ENCODE measurements at places on chromosomes 7 and 10.

DNA sequence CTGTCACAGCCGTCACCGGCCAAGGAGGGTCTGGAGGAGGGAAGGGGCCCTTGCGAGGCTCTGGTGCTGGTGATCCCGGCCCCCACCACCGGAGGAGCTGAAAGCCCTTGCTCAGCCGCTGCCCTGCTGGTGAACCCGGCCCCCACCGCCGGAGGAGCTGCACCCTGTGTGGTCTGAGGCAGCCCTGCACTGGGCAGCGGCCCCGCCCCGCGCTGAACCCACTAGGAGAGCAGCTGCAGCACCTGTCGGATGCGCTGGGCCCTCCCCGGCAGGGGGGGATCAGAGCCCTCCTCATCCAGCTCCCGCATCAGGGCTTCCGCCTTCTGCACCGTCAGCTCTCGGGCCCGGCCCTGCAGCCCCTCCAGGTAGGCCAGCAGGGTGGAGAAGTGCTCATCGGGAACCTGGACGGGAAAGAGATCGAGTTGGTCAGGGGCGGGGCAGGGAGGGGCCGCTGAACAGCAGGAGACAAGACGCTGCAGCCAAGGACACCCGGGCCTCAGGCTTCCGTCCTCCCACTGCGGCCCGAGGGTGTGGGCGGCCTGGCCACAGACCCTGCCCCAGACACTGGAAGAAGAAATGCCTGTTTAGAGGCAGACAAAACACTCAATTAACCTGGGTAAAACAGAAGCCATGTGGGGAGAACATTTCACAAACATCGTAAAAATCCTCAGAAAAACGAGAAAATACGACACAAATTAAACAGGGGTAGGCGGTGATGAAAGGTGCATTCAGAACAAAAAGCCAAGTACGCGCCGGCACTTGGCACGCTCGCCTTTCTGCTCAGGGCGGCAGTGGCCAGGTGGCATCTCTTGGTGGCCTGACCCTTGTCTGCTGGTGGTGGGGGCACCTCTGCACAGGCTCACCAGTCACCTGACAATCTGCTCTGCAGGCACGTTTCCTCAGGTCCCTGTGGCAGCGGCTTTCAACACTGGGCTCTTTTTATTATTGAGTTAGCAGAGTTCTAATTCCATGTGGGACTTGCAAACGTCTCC is 14.7 kb downstream of the CYP2W1 start:
- DNase-seq: no peak

- no peak for DNase-seq
Observed at GRCh38 chr7:155491812-155492211, 33.9 kb downstream of the EN2 start.

GRCh38 chr10:49609006-49609282 is 1.2 kb upstream of the SLC18A3 start:
- DNase-seq: no peak

- DNase-seq: no peak
Observed at GRCh38 chr10:58384095-58384494, 1.1 kb upstream of the TFAM start.

DNA sequence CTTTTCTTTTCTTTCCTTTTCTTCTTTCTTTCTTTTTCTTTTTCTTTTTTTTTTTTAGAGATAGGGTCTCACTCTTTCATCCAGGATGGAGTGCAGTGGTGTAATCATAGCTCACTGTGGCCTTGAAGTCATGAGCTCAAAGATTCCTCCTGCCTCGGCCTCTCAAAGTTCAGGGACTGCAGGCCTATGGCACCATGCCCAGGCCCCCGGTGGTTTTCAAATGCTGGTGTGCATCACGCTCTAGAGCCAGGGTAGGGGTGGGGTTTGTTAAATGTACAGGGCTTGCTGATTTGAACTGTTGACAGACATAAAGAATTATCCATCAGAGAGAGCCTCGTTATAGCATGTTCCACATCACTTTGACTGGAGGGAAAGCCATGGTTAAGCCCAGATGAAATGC is 5.8 kb downstream of the MINDY4 start:
- no peak for DNase-seq

Data from stimulated activated CD4-positive, alpha-beta T cell treated with anti-CD3 and anti-CD28 coated beads, Interleukin-15, amount 100 ng/mL, for 1 hour (primary cell).